ENCODE measurements at places on chromosomes 12 and 14. TPM values are rescaled to one million over a fixed set of nuclear protein-coding genes. Genes with fewer than 3 reads are reported as not detected.

Gene JKAMP
- total RNA-seq, result 31.7 TPM

Gene TOMM20L
- total RNA-seq, result not detected

Gene ST8SIA1
- 3.0 TPM for total RNA-seq

Gene TAS2R7
- total RNA-seq, result not detected

Gene IFI27
- total RNA-seq, result 441 TPM

Gene KRT75
- total RNA-seq, result not detected

Gene RERGL
- total RNA-seq, result 3.4 TPM

Gene OR4K13
- not detected for total RNA-seq

Gene DIO2
- total RNA-seq, result 5.0 TPM

Gene MOAP1
- 33.1 TPM for total RNA-seq

Gene CIDEB
- 6.4 TPM for total RNA-seq

Gene AMDHD1
- total RNA-seq, result 0.82 TPM

Gene SMCO3
- total RNA-seq, result 0.44 TPM

Gene AGAP2
- total RNA-seq, result 5.0 TPM

Gene NUP37
- 16.5 TPM for total RNA-seq

Gene NGB
- not detected for total RNA-seq

Gene CLEC1A
- total RNA-seq, result 3.9 TPM

Gene CPNE6
- total RNA-seq, result not detected

Gene PLD4
- 0.24 TPM for total RNA-seq

Measured in left cardiac atrium (tissue), 4 donors.